Smooth muscle cell of trachea (primary cell): ENCODE measurements at places on chromosomes 2 and 18. TPM values are rescaled to one million over a fixed set of nuclear protein-coding genes. Genes with fewer than 3 reads are reported as not detected.

Gene DUSP28
- 3.1 and 3.3 TPM in 2 replicates for total RNA-seq

Gene COL3A1
- total RNA-seq: 2,358 and 3,379 TPM in 2 replicates

Gene ORC4
- 25.0 and 45.5 TPM in 2 replicates for total RNA-seq

Gene TEKT4
- total RNA-seq: not detected in 2 replicates

Gene C2orf78
- total RNA-seq: not detected in 2 replicates

Gene PAPOLG
- total RNA-seq: 12.4 and 16.9 TPM in 2 replicates

Gene IL1RN
- total RNA-seq: 0.17 and 1.2 TPM in 2 replicates

Gene DNAH6
- total RNA-seq: 0.17 and 0.58 TPM in 2 replicates

Gene ADD2
- 0.29 TPM in 1 of 2 replicates, not detected in the other for total RNA-seq

Gene DNAJC5G
- not detected in 2 replicates for total RNA-seq

Gene OR6B2
- 0.17 TPM in 1 of 2 replicates, not detected in the other for total RNA-seq

Gene MEIS1
- total RNA-seq: 106 and 127 TPM in 2 replicates

Gene ELOA2
- not detected in 2 replicates for total RNA-seq

Gene ACKR3
- 0.73 and 3.0 TPM in 2 replicates for total RNA-seq
